ENCODE measurements at places on chromosomes 11 and 22. TPM values are rescaled to one million over a fixed set of nuclear protein-coding genes. Genes with fewer than 3 reads are reported as not detected.

GRCh38 chr11:113331441-113331840 lies 17.1 kb downstream of the TTC12 start:
- no peak for DNase-seq
- no peaks in the 10 kb centered on the region for H3K27me3 ChIP-seq
- H3K4me3 ChIP-seq = no peak overlapping the region
- H3K4me1 ChIP-seq = no peaks in the 10 kb centered on the region
- H3K27ac ChIP-seq = no peak overlapping the region
- peaks cover 3% of the 10 kb centered on the region for H3K36me3 ChIP-seq

The GGT5 gene
- total RNA-seq = 0.38 TPM

- no peak overlapping the region for H3K4me3 ChIP-seq
- peaks cover 9% of the 10 kb centered on the region for H3K4me1 ChIP-seq
- no peak for DNase-seq
- no peak overlapping the region for H3K27ac ChIP-seq
- no peaks in the 10 kb centered on the region for H3K27me3 ChIP-seq
These were observed 3.2 kb upstream of the C22orf15 start for GRCh38 chr22:23759566-23759965.

The GGTLC3 gene
- total RNA-seq = not detected

The LINC01488 gene
- not detected for total RNA-seq

The CCDC188 gene
- total RNA-seq = 1.8 TPM

DNA sequence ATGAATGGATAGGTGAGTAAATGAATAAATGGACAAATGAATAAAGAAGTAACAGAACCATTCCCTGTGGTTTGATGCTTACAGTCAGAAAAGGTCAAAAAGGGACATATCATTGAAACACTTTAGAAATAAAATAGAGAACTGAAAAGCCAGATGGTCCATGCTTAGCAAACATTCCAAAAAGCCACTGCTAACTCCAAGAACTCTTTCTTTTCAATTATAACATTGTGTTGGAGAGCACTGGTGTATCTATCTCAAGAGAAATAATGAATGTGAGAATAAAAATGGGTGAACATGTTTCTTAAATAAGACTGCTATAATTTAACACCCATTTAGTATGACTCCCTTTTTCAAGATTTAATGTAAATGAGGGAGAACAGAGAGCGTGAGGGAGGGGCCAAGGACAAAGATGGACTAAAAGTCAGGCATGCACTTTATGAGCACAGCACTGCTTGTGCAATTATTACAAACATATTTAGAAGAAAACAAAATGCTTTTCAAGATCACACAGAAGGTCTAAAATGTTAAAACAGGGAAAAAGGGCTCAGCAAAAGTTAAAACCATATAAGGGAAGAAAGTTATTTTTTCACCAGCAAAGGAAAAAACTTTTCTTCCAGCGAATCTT lies 224.3 kb upstream of the PITPNB start:
- no peaks in the 10 kb centered on the region for H3K27me3 ChIP-seq
- H3K27ac ChIP-seq = peak overlapping the region; percentile 94
- peaks cover 66% of the 10 kb centered on the region for H3K4me1 ChIP-seq
- no peaks in the 10 kb centered on the region for H3K36me3 ChIP-seq

GRCh38 chr11:34924714-34925113 lies 8.3 kb downstream of the PDHX start:
- H3K36me3 ChIP-seq = no peaks in the 10 kb centered on the region
- peak overlapping the region; percentile 19 for H3K4me3 ChIP-seq
- DNase-seq = peak; percentile 29
- peak overlapping the region; percentile 16 for H3K27ac ChIP-seq

The IFITM10 gene
- 67.4 TPM for total RNA-seq

The MCAM gene
- 61.3 TPM for total RNA-seq

GRCh38 chr11:42234451-42234951 lies 775.0 kb upstream of the LRRC4C start:
- H3K27ac ChIP-seq = no peak overlapping the region
- DNase-seq = peak; percentile 4
- H3K36me3 ChIP-seq = no peaks in the 10 kb centered on the region
- H3K27me3 ChIP-seq = no peaks in the 10 kb centered on the region
- H3K4me1 ChIP-seq = no peaks in the 10 kb centered on the region
- H3K4me3 ChIP-seq = no peak overlapping the region

All from GM23248 (cell line).